Epithelial cell of prostate (primary cell): ENCODE measurements at places on chromosomes 11 and 22.

DNA sequence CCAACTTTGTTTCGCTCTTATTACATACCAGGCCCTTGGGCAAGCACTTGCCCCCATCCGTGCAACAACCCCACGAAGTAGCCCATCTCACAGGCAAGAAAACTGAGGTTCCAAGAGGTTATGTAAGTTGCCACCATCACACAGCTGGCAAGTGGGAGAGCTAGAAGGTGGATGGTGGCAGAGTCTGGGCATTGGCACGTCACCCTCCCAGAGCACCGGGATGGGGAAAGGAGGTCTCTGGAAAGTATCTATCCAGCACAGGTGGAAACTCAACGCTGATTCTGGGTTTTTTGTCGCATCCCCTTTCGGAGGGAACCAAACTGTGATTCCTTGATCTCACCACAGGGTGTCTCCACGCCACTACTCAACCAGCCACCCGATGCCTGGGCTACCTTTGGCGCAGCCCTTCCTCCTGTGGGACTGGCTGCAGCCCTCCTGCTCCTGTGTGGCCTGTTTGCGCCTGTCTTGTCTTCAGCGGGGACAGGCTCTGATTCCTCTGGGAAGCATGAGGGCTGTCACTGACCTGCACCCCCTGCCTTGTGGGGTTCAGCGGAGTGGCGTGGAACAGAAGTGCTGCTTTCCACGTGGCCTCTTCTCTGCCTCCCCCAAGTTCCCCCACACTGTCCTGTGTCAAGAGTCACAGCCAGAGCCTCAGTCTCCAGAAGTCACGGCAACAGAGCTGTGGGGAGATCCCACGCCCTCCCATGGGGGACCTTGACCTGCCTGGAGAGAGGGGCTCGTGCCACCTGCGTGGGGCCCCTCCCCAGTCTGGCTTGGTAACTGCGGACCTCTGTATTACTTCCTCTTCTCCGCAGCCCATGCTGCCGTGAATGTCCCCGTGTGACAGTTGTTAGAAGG is 34.4 kb upstream of the TRIM29 start:
- DNase-seq, result no peak

DNA sequence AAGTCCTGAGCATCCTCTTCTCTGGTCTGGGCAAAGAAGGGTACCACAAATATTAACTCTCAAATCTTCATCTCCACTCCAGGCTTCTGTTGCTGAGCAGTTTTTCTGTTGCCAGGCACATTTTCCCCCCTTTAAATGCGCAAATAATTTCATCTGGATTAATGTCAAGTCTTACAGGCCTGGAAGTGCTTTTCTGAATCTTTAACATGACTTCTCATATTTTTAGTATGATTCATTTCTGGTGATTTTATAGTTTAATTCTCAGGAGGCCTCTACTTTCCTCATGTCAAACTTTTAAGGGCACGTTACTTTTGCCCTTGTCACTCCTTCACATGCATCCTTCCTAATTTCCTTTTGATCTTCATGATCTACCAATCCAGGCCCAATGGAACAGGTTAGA is 510.2 kb downstream of the METTL15 start:
- DNase-seq, result no peak

GRCh38 chr11:91081440-91082043 is 858.7 kb upstream of the CHORDC1 start:
- DNase-seq, result peak; percentile 39

DNA sequence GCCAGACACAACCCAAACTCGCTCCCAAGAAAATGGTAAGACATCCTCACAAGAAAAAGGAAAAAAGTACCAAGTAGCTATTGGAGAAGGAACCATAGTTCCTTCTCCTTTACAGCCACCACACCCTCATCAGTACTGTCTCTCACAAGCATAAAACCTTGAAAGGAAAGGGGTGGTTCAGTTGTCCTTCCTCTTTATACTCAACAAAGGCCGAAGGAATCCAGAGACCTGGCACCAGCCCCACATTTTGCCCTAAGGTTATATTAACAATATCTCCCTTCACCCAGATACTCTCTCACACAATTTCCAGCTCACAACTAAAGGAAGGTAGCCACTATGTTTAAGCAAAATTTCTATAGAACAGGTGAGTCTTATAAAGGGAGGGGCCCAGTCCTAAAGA is 8.5 kb downstream of the FHIP1B start:
- no peak for DNase-seq

GRCh38 chr11:35675901-35676610 is 13.5 kb downstream of the TRIM44 start:
- DNase-seq, result no peak

DNA sequence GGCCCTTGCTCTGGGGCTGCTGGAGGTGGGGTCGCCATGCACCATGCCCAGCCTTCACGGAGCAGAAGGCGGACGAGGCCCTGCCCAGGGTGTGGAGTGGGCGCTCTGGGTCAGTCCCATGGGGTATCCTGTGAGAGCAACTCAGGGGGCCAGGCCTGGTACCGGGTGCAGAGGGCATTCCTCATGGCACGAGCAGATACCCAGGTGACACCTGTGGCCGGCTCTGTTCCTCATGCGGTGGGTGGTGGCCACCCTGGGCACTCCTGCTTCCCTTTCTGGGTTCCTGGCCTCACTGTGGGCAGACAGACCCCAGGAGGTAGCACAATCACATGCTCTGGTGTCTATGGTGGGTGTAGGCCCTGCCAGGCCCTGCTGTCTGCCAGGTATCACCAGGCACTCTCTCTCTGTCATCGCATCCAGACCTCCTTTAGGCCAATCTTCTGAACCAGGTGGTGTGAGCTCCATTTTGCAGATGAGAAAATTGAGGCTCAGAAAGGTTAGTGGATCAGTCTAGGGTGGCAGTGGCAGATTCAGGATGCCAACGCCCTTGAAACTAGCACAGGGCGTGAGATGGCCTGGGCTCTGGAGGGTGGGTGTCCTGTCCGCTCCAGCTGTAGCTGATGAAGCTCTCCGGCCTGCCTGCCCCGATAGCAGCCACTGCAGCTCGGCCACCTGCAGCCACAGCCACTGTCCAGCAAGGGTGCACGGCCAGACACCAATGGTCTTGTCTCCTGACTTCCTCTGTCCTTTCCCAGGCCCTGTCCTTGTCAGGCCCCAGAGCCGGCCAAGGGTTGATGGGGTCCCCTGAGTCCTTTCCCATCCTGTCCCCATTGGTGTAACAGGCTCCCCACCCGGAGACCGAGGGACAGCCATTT is 15.1 kb downstream of the DGKZ start:
- no peak for DNase-seq

DNA sequence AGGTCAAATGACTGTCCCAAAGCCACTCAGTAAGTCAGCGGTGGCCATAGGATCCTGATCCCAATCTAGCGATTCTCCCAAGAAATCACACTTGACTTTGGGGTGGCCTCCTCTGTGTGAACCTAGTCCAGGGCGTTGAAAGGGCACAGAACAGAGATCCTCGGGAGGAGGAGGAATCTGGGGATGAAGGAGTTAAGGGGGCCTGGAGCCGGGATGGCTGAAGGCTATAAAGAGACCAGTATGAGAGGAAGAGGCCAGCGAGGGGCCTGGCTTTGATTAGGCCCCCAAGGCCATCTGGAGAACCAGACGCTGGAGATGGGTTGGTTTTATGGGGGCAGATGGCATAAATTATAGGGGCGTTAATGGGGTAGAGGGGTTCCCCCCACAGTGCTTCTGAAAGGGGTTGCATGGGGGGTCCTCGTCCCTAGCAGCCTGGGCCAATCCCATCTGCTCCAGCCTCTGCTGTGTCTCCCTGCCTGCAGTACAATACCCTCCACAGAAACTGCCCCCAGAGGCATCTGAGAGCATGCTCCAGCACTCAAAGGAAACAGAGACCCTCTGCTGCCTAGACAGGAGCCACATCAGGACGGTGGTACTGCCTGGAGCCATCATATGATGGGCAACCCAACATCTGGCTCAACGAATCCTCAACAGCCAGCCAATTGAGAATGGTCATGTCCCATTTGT is 35.2 kb upstream of the TRIM29 start:
- no peak for DNase-seq
